ENCODE measurements at places on chromosomes 11 and 22.

DNA sequence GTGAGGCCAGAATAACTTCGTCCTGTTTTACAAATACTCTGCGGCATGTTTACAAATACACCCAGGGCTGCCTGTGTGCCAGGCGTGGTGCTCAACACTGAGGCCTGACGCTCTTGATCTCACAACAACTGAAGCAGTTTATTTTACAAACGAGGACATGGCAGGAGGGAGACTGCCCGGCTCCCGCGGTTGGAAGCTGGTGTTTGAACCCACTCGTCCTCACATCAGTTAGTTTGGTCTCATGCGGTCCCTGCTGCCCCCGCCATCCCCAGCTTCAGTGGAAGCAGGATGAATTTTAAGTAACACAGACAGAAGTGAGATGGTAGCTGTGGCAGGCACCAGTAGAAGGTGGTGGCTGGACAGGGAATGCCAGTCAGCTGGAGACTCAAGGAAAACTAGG lies 16.4 kb downstream of the KIAA0930 start:
- no peak for DNase-seq

DNA sequence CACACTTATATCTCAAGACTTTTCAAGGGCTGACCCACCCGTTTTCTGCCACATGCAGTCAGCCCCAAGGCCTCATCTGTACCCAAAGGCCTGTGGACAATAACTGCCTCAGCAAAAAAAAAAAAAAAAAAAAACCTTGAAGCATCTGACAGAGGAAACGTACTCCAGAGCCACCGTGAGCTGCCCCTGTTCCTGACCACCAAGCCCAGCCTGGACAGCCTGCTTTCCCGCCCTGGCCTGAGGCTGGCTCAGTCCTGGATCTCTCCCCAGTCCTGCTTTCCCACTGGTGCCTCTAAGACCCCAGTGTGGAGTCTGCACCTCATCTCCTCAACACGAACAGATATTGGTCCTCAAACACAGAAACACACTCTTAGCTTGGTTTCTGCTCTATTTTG lies 66.5 kb downstream of the SLC35F2 start:
- DNase-seq, result no peak

- peak; percentile 67 for DNase-seq
Observed at GRCh38 chr11:121112498-121113455, 11.7 kb downstream of the TECTA start.

DNA sequence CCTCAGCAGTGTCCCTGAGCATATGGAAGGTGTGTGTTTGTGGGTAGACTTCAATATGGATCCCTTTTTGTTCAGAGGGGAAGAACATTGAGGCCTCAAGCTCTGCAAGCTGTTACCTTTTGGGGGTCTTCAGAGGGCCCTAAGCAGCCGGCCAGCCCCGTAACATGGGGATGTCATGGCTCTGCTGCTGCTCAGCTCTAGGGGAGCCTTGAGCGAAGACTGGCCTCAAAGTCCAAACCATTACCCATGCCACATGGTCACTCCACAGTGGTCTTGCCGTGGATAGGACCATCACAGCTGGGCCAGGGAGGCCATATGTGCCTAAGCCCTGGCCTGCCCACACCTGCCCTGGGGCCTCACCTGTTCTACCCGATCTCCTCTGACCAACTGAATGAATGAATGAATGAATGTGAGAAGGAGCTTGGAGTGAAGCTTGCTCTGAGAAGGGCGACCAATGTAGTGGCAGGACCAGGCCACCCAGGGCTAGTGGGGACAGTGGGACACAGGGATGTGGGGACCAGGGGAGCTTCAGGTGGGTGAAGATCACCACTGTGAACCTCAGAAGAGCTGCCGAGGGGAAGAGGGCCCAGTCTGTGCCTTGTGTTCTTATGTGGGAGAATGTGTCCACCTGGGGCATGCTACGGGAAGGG lies 754.6 kb downstream of the BRD1 start:
- DNase-seq, result no peak

All from fibroblast of villous mesenchyme (primary cell).